ENCODE measurements at places on chromosomes 1 and 21. TPM values are rescaled to one million over a fixed set of nuclear protein-coding genes. Genes with fewer than 3 reads are reported as not detected.

DNA sequence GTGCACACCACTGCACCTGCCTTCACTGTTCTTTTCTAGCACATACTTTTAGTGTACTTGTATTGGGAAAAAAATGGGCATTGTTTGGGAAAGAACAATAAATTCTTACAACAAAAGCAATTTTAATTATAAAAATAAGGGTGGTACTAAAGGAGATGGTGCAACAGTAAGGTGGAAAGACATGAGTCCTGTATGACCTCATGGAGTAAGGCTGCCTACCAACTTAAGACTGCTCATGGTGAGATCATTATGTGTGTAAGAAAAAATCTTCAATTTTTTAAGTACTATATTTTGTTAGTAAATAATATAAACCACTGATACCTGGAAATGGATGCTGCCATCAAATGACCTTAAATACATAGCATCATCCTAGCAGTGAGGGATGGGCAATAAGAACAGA is 29.6 kb upstream of the PHGDH start:
- DNase-seq, result no peak

The FAM72D gene
- total RNA-seq, result 3.3 TPM

DNA sequence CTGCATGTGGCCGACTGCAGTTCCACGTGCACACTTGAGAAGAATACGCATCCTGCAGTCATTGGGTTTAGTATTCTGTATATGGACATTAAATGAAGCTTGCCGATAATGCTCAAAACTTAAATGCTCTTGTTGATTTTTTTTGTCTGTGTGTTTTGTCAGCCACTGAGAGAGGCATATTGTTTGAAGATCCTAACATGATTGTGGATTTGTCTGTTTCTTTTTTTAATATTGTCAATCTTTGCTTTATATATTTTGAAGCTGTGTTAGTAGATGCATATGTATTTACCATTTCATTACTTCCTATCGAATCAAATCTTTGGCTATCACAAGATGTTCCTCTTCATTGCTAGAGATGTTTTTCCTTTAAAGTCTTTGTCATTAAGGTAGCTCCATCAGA is 73.2 kb downstream of the FHAD1 start:
- no peak for DNase-seq

GRCh38 chr21:33511639-33512038 is 20.1 kb upstream of the DNAJC28 start:
- DNase-seq, result no peak

The ACKR1 gene
- total RNA-seq, result 0.15 TPM

The UCK2 gene
- total RNA-seq, result 68.4 TPM

The CD164L2 gene
- total RNA-seq, result not detected

The S100B gene
- total RNA-seq, result not detected

The CAPZB gene
- 347 TPM for total RNA-seq

The RPL11 gene
- total RNA-seq, result 1,084 TPM

The IGSF9 gene
- total RNA-seq, result 0.16 TPM

The HSD3B2 gene
- not detected for total RNA-seq

The GBP3 gene
- total RNA-seq, result 7.3 TPM

The MMEL1 gene
- total RNA-seq, result 1.1 TPM

GRCh38 chr1:244863491-244864252 is 671 bp downstream of the HNRNPU start:
- no peak for DNase-seq

GRCh38 chr1:26142159-26142558 is 16.7 kb upstream of the FAM110D start:
- DNase-seq, result no peak

DNA sequence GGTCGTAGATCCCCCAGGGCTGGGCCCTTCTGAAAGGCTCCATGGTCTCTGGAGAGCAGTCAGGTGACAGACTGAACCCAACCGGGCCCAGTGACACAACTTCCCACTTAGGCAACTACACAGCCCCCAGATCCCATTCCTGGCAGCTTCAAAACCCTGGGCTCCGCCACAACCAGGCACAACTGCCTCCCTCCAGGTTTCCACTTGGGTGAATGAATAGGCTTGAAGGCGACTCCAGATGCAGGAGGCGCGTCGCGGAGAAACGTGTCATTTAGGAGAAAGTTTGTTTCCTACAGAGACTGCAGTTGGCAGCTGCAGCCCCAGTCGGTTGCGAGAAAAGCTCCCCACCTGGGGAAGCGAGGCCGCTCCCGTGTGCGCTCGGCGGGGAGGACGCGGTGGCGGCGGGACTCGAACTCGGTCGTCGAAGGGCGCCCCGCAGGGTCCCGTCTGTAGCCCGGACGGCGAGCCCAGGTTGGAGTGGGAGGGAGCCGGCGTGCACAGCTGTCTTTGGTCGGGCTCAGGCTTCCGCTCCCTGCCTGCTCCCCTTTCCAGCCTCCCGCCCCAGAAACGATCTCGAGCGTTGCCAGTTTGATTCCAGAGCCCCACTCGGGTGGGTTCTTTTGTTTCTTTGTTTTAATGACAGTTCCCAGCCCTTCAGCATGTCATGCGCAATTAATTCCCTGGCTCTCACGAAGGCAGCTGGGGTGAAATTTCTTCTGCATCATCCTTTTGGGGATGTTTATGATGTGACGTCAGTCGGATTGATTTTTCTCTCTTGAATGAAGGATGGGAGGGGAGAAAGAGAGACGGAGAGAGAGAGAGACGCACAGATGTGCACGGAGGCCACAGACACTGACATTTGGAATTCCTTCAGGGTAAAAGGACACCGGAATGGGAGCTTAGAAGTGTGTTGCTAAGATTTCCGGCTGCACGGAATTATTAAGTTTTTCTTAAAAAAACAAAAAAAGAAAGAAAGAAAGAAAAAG is 862 bp upstream of the SGIP1 start:
- peak; percentile 81 for DNase-seq

- DNase-seq, result peak; percentile 72
Observed at GRCh38 chr1:172254521-172255222, 165.8 kb upstream of the C1orf105 start.

DNA sequence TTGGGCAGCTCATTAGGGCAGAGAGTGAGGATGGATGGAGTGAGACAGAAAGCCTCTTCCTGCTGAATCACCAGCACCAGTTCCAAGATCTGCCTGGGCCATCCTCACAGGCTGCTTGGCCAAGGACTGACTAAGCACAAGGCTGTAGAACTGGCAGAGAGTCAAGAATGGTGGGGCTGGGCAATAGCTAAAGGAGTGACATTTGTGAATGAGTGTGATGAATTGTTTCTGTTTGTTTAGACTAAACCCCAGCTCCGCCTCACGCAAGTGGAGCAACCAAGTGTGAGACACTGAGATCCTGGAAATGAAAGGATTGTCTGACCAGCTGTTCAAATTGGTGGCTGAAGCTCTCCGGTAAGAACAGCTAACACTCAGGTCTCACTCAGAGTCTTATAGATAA is 38.6 kb downstream of the BRINP2 start:
- peak; percentile 78 for DNase-seq

DNA sequence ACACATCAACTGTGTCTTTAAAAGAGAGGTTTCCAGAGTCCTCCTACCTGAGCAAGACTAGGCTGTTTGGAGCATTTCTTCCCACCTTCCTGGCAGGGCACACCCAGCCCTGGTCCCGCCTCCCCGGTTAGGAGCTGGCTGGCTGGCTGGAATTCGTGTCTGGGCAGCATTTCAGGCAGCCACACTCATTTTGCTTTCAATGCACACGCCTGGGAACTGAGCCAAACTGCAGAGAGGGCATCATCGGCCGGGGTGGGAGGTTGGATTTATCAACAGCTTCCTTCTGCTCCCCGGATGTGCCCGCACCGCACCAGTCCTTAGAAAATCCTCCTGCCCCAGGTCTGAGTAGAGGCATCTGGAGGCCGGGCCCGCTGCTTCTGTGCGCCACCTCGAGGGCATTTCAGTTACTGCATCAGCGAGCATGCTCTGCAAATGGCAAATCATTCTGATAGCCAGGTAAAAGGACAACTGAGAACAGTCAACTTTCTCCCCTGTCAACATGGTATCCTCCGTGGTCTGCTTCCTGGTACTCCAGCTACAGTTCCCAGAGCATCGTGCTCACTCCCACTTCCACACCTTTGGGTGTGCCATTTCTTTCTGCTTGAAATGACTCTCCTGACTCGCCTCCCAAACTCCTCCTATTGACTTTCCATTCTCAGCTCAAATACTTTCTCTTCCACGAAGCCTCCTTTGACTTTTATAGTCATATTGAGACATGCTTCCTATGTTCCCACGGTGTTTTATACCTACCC is 20.6 kb downstream of the TCEA3 start:
- peak; percentile 80 for DNase-seq

GRCh38 chr1:221648201-221648600 is 93.7 kb downstream of the DUSP10 start:
- no peak for DNase-seq

DNA sequence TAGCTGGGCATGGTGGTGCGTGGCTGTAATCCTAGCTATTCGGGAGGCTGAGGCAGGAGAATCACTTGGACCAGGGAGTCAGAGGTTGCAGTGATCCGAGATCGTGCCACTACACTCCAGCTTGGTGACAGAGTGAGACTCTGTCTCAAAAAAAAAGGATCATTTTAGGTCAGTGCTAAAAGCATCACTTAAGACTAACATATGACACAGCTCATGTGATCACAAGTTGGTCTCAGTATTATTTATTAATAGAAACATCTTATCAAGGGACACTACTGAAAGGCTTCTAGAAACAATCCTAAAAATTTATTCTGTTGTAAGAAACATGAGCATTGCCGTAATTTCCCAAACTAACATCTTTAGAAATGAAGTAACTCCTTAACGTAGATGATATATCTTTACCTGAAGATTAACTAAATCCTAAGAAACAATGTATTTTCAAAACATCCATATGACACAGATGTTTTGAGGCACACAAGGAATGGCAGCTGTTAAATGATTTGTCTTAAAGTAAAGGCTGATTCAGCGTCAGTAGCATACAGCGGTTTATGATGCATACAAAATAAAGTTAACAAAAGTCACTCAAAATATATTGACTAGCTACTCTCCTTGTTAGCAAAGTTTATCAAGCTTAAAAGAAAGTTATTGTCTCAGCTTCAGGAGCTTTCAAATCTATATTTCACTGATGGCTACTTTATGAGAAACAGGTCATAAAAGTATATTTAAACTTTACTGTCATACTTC is 2.6 kb downstream of the NIBAN1 start:
- no peak for DNase-seq

- no peak for DNase-seq
Observed at GRCh38 chr1:41319807-41320711, 41.2 kb upstream of the FOXO6 start.

The ITLN2 gene
- total RNA-seq, result not detected

GRCh38 chr21:45351061-45351460 is 53.9 kb upstream of the COL18A1 start:
- DNase-seq, result no peak

DNA sequence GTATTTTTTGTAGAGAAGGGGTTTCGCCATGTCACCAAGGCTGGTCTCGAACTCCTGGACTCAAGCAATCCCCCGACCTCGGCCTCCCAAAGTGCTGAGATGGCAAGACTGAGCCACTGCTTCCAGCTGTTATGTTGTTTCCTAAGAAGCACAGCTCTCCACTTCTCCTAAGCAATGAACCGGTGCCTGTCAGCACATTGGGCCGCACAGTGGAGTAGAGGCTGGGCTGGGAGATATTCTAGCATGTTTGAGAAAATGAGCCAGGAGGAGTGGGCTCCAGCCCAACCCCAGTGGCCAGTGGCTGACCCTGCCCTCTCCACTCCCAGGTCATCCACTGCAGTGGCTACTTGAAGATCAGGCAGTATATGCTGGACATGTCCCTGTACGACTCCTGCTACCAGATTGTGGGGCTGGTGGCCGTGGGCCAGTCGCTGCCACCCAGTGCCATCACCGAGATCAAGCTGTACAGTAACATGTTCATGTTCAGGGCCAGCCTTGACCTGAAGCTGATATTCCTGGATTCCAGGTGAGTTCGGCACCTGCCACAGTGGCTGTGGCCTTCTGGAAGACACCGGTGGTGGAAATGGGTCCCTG is 27.0 kb downstream of the SIM2 start:
- DNase-seq, result no peak

The SPATA46 gene
- total RNA-seq, result not detected

GRCh38 chr1:161206411-161207140 is 4.4 kb downstream of the NDUFS2 start:
- no peak for DNase-seq

DNA sequence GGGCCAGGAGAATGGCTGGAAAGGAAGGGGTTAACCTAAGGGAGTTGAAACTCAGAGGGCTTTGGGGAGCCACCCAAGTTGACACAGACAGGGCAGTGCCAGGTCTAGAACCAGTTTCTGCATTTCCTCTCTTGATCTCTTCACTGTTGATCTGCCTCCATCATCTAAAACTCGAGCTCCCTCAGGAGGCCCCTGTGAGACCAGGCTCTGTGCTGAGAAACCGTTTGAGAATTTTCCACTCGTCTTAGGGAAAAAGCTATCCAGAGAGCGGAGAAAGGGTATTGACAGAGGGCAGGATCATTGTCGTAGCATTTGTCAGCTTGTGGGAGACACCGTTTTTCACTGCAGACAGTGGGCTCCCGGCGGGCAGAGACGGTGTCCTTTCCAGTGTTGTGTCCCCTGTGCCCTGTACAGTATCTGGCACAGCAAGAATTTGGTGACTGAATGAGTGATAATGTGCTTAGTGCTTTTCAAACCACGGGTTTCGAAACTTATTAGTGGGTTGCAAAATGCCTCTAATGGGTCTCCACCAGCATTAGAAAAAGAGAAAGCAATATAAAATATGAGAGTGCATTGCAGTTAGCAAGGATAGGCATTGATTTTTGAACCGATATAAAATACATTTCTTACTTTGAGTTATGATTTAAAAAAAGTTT is 31.1 kb downstream of the PROK1 start:
- no peak for DNase-seq

DNA sequence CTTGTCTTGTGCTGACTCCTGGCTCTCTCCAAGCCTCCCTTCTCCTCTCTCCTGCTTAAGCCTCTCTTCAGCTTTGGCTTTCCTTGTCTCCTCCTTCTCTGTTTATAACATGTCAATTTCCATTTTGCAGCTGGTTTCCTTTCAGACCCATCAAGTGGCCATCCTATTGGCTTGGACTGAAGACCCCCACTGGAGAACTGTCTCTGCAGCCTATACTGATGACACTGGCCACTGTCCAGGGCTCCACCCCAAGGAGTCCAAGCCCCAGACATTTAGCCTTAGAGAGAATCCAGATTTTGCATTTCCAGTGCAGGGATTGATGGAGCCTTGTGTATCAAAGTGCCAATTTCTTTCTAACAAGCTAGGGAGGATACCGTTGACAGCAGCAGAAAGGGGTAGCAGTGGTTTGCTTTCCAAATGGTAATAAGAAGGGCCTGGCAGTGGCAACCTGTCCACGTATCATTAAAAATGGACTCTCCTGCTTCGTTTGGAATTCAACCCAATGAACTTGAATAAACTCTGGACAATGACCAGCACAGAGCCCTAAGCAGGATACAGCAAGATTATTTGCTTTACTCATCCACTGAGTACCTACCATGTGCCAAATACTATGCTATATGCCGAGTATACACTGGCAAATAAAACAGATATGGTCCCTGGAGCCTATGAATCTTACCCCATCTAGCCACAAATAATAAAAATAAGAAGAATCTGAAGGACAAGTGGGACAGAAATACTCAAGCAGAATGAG is 6.5 kb downstream of the OVAAL start:
- DNase-seq, result no peak

- no peak for DNase-seq
Observed at GRCh38 chr1:113780374-113781146, 21.3 kb upstream of the PHTF1 start.

Measured in endothelial cell of umbilical vein (primary cell).